ENCODE measurements at places on chromosomes 11 and 22.

GRCh38 chr22:29330753-29331152, 15.3 kb upstream of the RASL10A start:
- no peak for DNase-seq

DNA sequence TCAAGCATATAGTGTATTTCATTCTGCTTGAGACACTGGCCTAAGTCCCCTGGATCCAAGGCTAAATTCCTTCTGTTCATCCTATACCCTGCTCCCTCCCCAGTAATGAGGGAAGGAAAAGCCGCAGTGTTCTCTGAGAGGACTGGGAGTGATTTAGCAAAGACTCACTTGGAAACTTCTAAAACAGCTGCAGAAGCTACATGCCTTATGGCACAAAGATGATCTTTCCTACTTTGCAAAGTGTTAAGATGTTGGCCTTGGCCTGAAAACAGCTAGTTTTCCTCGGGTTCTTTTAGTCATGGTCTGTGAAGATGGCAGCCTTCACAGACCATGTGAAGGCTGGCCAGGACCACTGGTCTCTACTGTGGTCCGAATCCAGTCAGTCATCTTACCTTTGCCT, 65.7 kb downstream of the ABTB2 start:
- DNase-seq = no peak

GRCh38 chr22:36982136-36982535, 37.1 kb downstream of the TST start:
- no peak for DNase-seq

- DNase-seq = no peak
These were observed 2.4 kb downstream of the LINC01488 start for GRCh38 chr11:69483691-69484426.

DNA sequence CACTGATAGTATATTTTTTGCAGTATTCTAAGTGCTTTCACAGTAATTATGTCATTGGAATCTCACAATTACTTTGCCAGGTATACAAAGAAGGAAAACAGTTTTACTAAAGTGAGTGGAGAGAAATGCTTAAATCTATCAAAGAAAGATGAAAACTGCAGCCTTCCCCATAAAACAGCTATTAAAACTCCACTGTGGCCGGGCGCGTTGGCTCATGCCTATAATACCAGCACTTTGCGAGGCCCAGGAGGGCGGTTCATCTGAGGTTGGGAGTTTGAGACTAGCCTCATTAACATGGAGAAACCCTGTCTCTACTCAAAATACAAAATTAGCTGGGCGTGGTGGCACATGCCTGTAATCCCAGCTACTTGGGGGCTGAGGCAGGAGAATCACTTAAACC, 19.1 kb downstream of the OR51E1 start:
- no peak for DNase-seq

- no peak for DNase-seq
These were observed 45.6 kb upstream of the RRM1 start for GRCh38 chr11:4049006-4049405.

GRCh38 chr22:28043266-28043665, 124.2 kb upstream of the PITPNB start:
- no peak for DNase-seq

- DNase-seq = no peak
These were observed 940.4 kb downstream of the DLG2 start for GRCh38 chr11:84686716-84687115.

GRCh38 chr22:21073482-21073881, 27.7 kb downstream of the LRRC74B start:
- no peak for DNase-seq

GRCh38 chr11:93694109-93694508, 32.6 kb downstream of the CEP295 start:
- no peak for DNase-seq

GRCh38 chr11:120682332-120682649, 170.7 kb downstream of the GRIK4 start:
- no peak for DNase-seq
